ENCODE measurements at places on chromosomes 11 and 22.
A peak's percentile ranks its signal among the peaks of the same experiment; 100 is the strongest.

DNA sequence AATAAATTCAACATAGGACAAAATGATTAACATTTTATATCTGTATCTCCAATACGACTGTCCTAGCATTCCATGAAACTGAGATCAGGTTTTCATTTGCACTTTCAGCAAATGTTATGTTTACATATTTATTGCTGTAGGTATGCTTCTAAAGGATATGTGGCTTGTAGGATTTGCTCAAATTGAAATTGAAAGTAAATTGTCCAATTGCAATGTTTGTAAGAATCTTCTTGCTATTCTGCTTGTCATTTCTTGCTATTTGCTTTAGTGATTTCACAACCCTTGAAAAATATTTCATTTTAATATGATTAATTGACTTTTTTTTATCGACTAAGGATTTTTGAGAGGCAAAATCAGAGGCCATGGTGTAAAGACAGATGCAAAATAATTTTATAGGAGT, 904.2 kb upstream of the RAG2 start:
- no peak for DNase-seq

DNA sequence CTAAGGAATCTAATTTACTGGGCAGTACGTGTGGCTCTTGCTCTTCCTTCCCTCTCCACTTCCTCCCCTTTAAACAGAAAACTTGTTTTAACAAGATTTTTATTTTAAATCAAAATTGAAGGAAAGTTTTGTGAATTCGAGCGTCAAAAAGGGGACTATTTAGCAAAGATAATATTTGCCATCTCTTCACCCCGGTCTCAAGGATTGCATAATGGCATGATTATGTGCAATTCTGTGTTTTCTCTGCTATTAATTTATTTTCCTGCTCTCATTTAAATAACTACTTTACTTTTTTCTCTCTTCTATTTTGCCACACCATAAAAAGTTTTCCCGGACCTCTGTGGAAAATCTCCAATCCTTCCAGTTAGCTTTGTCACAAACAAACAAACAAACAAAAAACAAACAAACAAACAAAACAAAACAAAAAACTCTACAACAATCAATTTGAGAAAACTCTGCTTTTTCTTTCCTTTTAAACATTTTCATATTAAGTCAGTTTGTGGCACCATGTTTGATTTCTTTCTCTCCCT, 10.2 kb upstream of the PAX6 start:
- no peak for DNase-seq

DNA sequence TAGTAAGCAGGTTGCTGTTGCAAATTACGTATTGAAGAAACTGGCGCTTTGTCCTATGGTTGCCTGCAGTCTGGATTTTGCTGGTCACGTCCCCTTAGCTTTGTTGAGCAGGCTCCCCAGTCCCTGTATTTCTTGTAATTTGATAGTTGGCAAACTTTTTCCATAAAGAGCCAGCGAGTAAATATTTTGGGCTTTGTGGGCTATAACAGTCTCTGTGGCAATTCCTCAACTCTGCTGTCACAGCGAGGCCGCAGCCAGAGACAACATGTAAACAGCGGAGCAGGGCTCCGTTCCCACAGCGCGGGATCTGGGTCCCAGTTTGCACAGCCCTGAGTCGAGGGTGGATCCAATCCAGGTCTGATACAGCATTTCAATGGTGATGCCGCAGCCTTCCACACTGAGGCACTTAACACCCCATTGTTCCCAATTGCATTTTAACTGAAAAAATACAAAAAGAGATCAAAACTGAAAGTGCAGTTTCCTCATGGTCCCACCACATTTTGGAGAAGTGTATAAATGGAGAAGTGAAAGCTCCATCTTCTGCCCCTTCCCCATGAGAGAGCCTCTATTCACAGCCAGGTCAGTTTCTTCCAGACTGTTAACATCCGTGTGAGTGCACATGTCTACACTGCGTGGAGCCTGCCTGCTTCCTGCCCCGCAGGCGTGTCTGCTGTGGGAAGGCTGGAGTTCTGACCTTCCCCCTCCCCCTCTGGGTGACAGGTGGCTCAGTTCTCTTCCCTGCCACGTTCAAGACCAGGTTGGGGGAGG, 89.1 kb downstream of the RPS6KA4 start:
- DNase-seq = peak; percentile 40

DNA sequence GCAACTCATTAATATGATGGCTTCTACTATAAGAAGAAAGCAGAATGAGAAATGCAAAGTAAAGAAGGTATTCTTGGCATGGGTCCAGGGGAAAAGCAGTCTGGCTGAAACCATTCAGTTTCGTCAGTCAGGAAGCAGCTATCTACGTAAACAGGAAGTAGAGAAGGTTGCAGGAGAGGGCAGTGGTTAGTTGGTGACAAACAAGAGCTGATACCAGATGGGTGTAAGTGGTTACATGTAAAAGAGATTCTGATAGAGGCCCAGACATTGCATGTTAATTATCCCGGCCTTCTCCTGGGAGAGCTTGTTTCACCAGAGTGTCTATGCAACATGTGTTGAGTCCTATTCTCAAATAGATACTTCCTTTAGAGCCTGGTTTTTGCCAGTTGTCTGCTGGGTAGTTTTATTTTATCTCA, 58.4 kb upstream of the PSMA1 start:
- DNase-seq = no peak

GRCh38 chr11:72373163-72373562, 61.2 kb downstream of the CLPB start:
- DNase-seq = no peak

DNA sequence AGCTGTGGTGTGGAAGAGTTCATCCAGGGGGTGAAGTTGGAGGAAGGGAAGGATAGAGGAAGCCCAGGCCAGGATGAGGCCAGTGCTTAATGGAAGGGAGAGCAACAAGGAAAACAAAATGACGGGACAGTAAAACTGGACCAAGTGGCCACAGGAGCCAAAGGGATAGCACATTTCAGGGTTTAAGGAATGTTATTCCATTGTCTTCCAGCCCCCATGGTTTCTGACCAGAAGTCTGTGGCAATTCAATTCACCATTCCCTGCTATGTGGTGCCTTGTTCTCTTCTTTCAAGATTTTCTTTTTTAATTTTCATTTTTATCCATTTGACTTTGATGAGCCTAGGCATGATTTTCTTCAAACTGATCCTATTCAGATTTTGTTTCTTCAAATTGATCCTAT, 22.5 kb downstream of the IGF2 start:
- no peak for DNase-seq

- no peak for DNase-seq
Observed at GRCh38 chr11:122085264-122085663, 30.8 kb downstream of the BLID start.

DNA sequence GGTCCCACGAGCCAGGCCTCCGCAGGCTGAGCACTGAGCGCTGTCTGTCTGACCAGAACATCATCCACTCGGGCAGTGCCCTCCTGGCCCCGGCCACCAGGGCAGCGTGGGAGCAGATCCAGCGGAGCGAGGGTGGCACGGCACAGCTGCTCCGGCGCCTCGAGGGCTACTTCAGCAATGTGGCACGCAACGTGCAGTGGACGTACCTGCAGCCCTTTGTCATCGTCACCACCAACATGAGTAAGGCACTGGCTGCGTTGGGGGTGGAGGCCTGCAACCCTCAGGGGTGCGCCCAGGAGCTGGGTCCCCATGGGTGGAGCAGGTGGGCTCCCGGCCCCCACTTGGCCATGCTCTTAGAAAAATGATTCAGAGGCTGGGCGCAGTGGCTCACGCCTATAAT, 49.7 kb upstream of the PRODH start:
- peak; percentile 32 for DNase-seq

Data from right cardiac atrium (tissue), 5 donors.